ENCODE measurements at places on chromosomes 7 and 10.

GRCh38 chr10:33684211-33684611, 349.7 kb upstream of the NRP1 start:
- DNase-seq: no peak

GRCh38 chr10:116961406-116962251, 43.4 kb downstream of the SHTN1 start:
- DNase-seq: no peak

GRCh38 chr7:111045449-111045848, 45.5 kb upstream of the LRRN3 start:
- DNase-seq: no peak

- no peak for DNase-seq
Observed at GRCh38 chr7:22219036-22219435, 137.9 kb downstream of the RAPGEF5 start.

DNA sequence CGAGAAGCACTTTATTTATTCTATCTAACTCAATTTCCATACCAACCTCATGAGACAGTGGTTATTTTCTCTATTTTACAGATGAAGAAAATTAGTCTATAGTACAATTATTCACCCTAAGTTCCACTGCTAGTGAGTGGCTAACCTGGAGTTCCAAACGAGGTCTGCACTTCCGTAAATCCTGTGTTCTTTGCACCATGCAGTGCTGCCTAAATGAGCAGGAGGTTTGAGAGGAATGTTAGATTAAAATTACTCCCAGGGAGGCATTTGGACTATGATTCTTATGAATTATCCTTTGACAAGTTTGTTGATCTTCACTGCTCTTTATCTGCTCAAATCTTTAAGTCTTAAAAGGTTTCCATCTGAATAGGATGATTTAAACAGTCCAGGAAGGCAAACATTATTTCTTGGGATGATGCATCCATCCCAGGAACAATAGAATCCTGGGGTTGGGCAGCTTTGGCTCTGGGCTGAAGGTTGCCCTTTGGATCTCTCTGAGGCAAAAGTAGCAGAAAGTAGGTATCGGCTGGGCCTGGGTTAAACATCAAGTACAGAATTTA, 400.8 kb downstream of the REEP3 start:
- DNase-seq: no peak

- DNase-seq: no peak
Observed at GRCh38 chr7:21357151-21358097, 70.5 kb upstream of the SP4 start.

DNA sequence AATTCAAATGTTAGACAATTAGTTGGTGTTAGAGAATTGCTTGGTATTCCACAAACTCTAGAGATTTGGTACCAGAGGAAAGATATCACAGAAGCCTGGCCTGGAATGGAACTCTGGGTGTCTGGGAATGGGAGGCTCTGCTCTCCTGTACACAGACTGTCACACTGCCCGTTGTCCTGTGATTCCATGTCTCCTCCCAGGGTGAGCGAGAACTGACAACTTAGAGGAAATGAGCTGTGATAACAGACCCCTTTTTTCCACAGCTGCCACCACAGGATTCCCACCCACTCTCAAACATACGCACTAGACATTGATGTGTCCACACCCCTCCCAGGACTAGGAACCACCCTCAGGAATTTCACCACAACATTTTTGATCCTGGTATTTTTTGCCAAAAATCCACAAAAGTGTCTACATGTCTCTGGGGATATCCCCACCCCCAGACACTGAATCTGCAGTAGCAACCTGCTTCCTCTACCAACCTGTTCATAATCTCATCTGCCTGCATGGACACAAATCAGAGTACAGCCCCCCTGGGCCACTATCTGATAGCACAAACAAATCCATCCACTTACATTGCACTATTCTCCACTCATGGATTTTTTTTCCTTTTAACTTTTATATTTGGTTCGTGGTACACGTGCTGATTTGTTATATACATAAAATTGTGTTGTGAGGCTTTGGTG, 4.7 kb downstream of the ZNF273 start:
- no peak for DNase-seq

GRCh38 chr10:103427866-103428265, 24.3 kb downstream of the CALHM2 start:
- no peak for DNase-seq

GRCh38 chr10:13634207-13634606, 47.4 kb downstream of the PRPF18 start:
- no peak for DNase-seq

- DNase-seq: no peak
Observed at GRCh38 chr7:157035302-157035701, 24.8 kb upstream of the MNX1 start.

- no peak for DNase-seq
Observed at GRCh38 chr7:2953588-2954407, 89.9 kb downstream of the CARD11 start.

DNA sequence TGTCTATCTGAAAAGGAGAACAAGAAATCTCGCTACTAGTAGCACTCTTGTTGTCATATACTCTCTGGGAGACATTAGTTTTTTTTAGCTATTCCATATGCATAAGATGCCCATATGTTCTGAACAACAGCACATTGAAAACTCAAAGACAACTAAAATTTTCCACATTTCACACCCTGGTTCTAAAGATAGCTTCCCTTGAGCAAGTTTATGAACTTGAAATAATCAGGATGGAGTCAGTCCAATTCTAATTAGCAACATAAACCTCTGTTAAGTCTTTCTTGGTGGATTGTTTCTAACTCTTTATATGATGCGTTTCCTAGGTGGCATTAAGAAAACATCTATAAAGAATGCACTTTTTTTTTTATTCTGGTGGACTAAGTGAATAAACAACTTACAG, 1095.3 kb downstream of the GRM8 start:
- DNase-seq: no peak

DNA sequence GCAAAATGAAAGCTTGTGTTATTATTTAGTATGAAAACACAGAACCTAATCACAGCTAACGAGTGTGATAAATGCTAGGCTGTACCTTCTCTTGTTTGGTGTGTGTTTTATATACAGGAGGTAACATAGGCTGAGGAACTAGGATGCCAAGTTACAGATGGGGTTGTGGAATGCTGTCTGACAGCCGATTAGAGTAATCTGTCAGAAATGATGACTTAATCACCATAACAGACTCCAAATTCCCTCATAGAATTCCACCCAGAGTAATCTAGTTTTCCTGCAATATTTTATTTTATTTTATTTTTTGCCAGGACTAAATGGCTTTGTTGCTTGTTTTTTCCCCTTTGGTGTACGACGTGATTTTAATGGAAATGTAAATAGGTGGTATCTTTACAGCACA, 221.2 kb downstream of the CELF2 start:
- no peak for DNase-seq

DNA sequence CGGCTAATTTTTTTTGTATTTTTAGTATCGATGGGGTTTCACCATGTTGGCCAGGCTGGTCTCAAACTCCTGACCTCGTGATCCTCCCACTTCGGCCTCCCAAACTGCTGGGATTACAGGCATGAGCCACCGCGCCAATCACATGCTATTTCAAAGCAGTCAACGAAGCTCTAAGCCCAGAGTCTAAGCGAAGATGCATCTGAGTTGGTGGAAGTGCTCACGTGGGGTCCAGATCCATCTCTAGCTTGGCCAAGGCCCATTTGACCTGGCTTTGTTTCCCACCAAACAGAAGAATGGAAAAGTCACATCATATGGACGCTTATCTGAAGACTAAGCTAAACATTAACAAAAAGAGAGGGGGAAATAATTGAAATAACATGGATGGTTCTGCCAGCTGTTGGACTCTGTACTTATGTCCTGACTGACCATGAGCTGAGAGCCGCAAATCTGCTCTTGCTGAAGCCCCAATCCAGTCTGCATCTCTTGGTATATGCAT, 3.8 kb upstream of the GTF2I start:
- no peak for DNase-seq

DNA sequence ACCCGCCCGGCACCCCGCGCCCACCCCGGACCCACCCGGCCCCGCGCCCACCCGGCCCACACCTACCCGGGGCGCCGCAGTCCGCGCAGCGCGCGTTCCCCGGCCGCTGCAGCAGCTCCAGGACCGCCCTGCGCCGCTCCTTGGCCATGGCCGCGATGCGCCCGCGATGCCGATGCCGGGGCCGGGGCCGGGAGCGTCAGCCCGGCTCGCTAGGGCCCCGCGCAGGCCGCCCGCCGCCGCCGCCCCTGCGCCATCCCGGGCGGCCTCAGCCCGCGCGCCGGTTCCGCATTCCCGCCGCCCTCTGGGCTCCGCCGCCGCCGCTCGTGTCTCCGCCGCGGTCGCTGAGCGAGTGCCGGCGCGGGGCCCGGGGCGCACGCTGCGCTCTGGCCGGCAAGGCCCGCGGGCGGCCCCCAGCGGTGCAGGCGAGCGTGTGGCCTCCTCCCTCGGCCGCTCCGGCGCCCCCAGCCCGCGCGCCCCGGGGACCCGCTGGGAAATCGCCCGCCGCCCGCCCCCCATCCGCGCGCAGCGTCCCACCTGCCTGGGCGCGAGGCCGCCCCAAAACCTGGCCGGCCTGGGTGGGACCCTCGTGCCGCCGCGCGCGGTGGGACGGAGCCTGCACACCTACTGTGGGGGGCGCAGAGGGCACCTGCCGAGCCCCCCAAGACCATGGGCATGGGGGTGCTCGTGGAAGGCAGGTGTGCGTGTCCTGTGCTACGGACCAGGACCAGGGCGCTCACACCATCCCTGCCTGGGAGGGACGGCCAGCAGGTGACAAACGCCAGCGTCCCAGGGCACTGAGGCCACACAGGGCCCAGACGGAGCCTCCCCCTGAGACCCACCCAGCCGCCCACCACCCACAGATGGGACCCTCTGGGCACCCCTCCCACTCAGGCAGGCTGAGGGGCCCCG, at the start of gene ADAP1:
ADAP1 (minus strand) TSS at position 351 of the 909 bp plus-strand sequence; CDS start at position 148, 203 bp downstream.
- DNase-seq: no peak

DNA sequence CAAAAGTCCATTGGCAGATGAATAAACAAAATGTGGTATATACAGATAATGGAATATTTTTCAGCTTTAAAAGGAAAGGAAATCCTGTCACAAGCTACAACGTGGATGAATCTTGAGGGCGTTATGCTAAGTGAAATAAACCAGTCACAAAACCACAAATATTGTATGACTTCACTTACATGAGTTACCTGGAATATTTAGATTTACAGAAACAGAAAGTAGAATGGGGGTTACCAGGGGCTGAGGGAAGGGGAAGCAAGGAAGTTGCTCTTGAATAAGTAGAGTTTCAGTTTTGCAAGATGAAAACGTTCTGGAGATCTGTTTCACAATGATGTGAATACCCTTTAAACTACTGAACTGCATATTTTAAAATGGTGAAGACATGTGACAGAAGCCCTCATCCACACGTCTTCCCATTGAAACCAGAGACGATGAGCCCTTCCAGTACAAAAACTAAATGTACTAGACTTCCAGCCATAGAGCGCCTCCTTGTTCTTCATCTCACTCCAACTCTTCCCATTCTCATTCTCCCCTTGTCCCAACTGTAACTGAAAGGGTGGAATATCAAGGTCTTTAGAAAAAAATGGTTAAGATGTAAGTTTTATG, 62.4 kb downstream of the MICU1 start:
- no peak for DNase-seq

- no peak for DNase-seq
Observed at GRCh38 chr10:20995123-20995987, 98.2 kb upstream of the NEBL start.

DNA sequence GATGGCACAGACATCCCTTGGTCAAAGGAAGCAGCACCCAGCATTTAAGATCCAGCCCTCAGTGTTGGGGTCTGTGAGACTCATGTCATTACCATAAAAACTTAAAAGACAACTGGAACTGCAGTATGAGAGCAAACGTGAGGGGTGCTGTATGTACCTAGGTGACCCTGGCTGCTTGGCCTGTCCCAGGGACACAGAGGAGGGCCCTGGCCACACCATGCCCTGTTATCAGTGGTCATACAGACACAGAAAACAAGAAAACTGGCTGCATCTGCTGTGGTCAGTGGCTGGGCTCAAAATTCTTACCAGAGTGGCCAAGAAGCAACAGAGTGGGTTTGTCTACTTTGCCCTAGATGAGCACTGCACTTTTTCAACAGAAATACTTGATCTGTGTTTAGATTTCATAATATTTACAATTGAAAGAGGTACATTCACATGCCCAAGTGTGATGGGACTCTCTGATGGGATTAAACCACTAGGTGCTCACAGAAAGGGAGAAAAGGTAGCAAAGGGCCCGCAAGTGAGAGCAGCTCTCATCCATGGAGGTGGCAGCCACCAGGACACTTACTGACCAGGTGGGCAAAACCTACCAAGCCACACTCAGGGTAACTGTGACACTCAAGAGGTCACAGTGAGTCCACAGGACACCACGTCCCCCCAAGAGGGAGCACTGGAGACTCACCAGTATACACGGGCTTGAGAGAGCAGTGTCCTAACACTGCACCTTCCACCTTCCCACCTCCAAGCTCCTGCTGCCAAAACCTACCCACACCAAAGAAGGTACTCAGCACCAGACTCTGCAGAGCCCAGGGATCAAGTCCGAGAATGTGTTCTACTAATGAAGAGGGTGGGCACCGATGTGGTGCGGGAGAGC, 68.1 kb upstream of the CAMK2B start:
- no peak for DNase-seq

- no peak for DNase-seq
Observed at GRCh38 chr7:157405914-157406810, 69.4 kb downstream of the DNAJB6 start.

DNA sequence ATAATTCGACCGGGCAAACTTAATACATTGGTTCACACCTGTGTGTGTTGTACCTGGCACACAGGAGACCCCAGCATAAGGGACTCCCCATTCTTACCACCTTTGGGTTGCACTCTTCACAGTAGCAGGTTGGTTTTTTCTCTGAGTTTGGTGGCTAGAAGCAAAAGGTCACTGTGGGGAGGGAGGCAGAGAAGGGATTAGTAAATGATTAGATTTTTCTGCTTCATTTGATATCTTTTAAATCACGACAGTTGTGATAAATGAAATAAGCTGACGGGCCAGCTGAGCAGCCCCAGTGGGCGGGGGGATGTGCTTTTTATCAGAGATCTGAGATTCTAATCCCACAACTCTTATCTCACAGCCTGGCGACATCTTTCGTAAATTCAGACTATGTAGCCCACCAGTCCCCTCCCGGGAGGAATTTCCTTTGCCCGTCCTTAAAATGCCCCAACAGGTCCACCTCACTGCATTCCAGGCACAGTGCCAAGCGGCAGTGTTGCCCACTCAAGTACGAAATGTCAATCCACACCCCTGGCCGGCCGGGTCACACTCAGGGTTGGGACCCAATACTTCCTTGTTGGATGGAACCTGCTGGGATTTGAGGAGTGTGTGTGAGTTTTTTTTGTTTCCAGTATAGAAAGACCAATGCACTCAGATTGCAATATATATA, 10.5 kb upstream of the KCP start:
- DNase-seq: no peak

DNA sequence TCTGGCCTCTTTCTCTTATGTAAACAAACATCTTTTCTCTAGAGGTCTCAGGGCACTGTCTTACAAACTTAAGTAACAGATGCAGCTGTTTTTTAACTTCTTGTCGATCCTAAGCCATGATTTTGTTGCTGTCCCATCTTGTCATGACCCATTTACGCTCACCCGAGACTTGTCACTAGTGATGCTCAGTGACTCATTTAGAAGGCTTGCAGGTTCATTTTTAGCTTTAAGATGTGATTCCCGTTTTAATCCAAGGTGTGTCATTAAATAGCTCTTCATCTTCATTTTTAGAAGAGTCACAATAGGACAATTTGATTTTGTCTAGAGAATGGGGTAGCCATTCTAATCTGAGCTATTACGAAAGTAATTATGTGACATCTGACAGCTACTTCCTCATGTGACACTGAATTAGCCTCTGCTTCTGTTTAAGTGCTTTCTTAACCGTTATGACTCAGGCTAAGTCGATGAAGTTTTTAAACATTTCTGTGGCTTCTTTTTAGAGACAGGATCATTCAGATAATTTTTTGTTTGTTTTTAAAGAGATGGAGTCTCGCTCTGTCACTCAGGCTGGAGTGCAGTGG, 42.7 kb downstream of the SPDYE5 start:
- no peak for DNase-seq
